ENCODE measurements at places on chromosomes 6 and 20.

DNA sequence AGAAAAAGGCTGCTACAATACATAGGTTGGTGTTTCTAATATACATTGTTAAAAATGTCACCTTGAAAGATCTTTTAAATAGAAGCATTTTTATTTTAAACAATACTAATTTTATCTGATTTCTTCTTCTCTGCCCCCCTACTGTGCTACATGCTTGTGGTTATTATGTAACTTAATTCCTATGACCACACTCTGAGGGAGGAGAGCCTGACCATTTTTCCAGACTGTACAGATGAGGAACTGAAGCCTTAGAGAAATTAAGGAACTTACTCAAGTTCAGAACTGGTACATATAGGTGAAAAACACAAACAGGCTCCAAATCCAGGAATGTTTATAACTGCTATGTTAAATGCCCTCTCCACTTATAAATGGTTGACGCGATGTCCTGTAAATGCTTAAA, 43.4 kb upstream of the ARHGAP18 start:
- DNase-seq = no peak

GRCh38 chr6:125913864-125914351, 42.7 kb upstream of the HINT3 start:
- no peak for DNase-seq

- DNase-seq = no peak
These were observed 290.2 kb downstream of the PHACTR1 start for GRCh38 chr6:13006578-13007300.

- no peak for DNase-seq
These were observed 245.2 kb downstream of the PHACTR1 start for GRCh38 chr6:12961761-12962160.

DNA sequence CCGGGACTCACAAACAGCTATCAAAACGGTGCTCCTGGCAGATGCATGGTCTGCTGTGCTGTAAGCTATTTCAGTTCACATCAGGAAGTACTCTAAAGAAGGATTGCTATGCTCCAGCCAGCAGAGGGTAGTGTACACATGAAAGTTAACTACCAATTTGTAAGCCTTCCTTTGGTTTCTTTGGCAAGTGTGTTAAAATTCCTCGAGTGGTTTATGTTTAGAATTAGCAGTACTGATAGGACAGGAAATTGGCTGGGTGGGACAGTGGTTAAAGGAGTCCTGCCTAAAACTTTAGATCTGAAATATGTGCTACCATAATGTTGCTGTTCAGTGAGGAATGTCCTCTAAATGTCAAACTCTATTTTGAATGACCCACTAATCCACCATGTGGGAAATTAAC, 47.4 kb downstream of the TRMT11 start:
- no peak for DNase-seq

DNA sequence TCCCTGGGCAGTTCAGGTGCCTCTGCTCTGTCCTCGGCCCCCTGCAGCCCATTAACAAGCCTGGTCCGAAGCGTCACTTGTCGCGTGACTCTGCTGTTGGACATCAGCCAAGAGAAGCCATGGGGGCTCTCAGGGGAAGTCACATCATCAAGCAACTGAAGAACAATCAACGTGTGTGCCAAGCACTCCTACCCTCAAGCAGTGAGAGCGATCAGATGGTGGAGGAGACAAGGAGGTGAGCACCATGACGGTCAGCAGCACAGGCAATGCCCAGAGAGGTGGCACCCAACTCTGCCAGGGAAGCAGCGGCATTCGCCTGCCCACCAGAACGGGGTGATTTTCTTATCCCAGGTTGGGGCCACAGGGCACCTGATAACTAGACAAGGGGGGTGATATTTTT, 132.7 kb downstream of the AGPAT4 start:
- no peak for DNase-seq

- DNase-seq = no peak
These were observed 79.9 kb downstream of the FNDC1 start for GRCh38 chr6:159249128-159249527.

DNA sequence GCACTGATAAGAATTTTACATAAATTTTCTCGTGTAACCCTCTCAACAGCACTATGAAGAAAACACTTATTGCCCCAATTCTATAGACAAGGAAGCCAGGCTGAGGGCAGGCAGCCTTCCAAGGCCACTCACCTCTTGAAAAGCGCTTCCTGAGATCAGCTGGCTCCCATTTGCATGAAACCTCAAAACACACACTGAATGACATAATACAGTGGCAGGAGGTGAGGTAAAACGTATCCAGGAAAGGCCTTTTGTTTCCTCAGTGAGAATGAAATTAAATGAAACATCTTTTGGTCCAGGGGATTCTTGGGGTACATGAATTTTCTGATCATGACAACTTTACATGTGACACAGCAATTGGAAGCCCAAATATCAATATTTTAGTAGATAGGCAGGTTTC, 112.5 kb downstream of the WDR27 start:
- DNase-seq = peak; percentile 30

DNA sequence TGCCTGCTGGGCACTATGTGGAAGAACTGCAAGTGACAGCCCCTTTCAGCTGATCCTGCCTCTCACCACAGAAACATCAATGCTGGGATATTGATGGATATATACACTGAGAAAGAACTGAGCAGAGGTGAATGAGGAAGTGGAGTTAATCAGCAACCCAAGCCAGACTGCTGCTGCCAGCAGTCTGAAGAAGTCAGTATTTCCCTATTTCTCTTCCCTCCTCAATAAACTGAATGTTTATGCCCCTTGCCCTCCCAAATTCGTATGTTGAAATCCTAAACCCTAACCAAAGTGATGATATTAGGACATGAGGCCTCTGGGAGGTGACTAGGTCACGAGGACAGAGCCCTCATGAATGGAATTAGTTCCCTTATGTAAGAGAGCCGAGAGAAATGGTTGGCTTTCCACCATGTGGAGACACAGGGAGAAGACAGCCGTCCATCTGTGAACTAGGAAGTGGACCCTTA, 76.3 kb downstream of the CDK19 start:
- no peak for DNase-seq

GRCh38 chr6:32689531-32690501, 23.4 kb upstream of the HLA-DQB1 start:
- DNase-seq = no peak

DNA sequence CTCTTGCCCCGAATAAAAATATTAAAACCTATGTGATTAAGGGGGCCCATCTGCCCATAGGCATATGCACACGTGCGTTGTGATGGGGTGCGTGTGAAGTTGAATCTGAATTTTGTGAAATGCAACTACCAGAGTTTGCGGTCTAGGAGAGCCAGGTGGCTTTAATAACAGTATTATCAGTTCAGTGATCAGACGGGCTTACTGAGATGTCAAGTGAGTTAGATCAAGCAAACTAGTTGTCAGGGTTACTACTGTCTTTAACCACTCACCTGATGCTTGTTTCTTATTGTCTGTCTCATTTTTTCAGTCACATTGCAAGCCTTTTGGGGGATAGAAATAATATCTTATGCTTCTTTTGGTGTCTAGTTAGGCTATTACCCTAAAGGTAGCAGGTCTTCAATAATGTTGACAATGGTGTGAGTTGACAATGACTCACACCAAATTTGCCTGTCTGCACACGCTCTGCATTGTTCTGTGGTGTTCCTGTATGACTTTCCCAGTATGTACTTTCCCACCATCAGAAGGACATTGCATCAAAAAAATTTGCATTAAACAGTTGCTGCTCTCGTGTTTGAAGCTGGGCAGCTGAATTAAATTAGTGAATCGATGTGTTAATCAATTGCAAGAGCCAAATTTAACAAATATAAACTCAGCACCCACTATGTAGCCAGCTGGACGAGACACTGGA, 103.1 kb upstream of the NAA20 start:
- DNase-seq = no peak

GRCh38 chr20:309306-309840, 12.0 kb downstream of the ZCCHC3 start:
- DNase-seq = no peak

DNA sequence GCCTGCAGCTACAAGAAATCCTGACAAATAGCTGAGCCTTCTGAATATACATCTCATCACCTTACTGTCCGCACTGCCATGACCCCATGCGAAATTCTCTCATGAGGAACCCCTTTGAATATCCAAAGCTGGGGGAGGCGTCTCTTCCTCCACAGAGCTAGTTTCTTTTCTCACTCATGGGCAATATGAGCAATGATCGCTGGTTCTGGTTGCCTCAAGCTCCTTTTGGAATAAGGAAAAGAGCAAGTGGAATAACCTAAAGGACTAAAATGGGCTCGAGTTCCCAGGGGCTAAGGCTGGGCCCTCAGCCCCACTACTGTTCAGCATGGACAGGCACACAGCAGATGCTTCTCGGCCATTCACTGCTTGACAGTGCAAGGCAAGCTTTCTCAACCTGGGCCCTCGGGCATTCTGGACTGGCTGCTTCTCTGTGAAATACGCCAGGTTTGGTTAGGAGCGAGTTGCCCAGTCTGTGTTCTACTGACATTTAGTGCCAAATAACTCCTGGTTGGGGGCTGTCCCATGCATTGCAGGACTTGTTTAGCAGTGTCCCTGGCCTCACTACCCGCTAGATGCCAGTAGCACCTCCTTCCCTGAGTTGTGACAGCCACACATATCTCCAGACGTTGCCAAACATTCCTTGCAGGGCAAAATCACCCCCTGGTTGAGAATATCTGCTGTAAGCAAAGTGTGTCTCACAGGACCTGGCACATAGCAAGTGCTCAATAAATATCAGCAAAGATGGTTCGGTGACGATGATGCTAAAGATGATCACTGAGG, 156.8 kb downstream of the CEBPB start:
- no peak for DNase-seq

DNA sequence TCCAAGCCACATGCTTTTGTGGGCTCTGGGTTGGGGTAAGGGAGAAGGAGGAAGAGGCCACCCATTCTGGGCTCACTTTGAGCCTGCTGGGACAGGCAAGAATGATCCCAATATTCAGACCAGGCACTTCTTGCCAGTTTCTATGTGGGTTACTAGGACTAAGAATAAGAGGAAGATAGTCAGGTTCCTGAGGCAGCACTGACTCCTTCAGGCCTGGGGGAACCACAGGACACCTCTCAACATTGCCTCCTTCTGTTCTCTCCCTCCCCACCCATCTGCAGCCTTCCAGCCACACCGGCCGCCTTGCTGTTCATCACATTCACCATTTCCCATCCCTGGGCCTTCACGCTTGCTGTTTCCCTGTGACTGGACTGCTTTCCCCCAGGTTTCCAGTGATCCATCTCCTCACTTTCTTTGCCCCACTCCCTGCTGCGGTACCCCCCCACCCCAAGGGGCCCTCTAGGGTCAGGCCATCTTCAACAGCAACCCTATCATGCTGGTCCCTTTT, 69.2 kb upstream of the SIRPA start:
- DNase-seq = no peak

- no peak for DNase-seq
These were observed 65.8 kb downstream of the NOL4L start for GRCh38 chr20:32519381-32519730.

- no peak for DNase-seq
These were observed 85.4 kb downstream of the CHMP4B start for GRCh38 chr20:33896509-33896908.

- DNase-seq = no peak
These were observed 78.3 kb downstream of the AKAP7 start for GRCh38 chr6:131213501-131213990.

DNA sequence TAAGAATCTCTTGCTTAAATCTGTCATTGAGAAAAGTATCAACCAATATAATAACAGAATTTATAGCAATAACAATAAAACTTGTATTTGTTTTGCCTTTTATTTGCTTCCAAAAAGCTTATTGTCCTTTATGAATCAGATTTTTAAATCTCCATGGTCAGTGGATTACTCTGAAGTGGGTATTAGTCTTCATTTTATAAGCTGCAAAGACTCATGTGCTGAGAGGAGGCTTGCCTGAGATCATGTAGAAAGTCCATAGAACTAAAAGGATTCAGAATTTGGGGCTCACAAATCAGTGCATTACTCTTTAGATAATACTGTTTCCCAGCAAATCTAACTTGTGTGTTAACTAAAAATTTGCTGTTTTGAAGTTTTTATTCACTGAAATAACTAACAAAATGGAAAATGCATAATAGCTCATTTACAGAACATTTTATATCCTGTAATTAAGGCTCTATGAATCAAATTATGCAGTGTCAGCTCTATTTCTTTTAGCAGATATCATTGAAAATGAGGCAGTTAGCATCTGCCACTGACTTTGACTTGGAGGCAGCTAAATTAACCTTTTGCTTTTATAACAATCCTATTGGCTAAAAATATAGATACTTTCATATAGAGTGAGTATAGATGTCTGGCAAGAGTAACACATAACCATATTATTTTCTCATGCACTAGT, 781.1 kb upstream of the CITED2 start:
- no peak for DNase-seq

- DNase-seq = no peak
These were observed 827.7 kb downstream of the MAFB start for GRCh38 chr20:39861381-39861780.

- no peak for DNase-seq
These were observed 81.3 kb upstream of the SIRPA start for GRCh38 chr20:1813674-1814635.

- DNase-seq = no peak
These were observed 10.9 kb upstream of the NCOA3 start for GRCh38 chr20:47490795-47491194.

- no peak for DNase-seq
These were observed 26.2 kb upstream of the CMTR1 start for GRCh38 chr6:37406726-37407341.

DNA sequence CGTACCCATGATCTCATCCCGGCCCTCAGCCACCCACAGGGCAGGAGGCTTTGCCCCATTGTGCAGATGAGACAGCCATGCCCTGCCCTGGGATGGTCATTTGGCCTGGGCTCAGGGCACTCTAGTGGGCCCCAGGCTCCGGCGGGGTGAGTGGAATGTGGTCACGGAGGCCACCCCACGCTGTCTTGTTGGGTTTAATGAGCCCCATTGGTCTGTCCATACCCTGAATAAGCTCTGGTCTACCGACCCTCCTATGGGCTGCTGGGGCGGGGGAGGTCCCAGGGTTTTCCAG, 50.6 kb downstream of the FGD2 start:
- DNase-seq = no peak

- DNase-seq = no peak
These were observed 11.3 kb downstream of the FKBP5 start for GRCh38 chr6:35677456-35677855.

DNA sequence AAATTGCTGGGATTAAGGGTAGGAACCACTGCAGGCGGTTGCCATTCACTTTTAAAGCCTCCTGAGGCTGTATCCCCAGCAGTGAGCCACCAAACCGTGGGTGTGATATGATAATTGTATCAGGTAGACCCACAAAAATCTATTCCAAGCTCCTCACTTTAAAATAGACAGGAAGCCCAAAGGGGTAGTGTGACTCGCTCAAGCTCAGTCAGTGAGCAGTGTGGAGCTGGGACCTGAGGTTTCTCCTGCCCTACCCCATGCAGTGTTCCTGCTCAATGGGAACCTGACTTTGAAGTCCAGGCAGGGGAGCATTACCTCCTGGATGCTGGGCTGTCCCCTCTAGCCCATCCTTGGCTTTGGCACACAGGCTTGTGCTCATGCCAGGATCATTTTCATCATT, 14.9 kb upstream of the MAPRE1 start:
- no peak for DNase-seq

- DNase-seq = no peak
These were observed 503 bp upstream of the GPLD1 start for GRCh38 chr6:24489881-24490280.

GRCh38 chr6:152428126-152428525, 209.0 kb downstream of the SYNE1 start:
- DNase-seq = no peak
